ENCODE measurements at places on chromosomes 2 and 18. TPM values are rescaled to one million over a fixed set of nuclear protein-coding genes. Genes with fewer than 3 reads are reported as not detected.

DNA sequence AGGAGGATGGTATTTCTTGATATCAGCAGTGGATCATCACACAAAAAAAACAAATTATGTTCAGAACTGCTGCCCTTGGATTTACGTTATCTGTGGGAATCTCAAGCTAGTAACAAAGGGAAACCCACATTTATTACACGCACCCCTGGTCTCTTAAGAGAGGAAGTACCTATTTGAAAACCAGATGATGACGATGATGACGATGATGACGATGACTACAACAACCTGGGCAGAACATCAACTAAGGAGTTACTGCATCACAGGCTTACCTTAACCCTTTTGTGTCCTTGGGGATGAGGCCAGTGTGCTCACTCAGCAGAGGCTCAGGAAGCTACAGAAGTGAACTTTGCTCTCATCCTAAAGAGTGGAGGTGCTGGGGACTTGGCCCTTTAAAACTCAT, 169.4 kb downstream of the FSHR start:
- DNase-seq: no peak

DNA sequence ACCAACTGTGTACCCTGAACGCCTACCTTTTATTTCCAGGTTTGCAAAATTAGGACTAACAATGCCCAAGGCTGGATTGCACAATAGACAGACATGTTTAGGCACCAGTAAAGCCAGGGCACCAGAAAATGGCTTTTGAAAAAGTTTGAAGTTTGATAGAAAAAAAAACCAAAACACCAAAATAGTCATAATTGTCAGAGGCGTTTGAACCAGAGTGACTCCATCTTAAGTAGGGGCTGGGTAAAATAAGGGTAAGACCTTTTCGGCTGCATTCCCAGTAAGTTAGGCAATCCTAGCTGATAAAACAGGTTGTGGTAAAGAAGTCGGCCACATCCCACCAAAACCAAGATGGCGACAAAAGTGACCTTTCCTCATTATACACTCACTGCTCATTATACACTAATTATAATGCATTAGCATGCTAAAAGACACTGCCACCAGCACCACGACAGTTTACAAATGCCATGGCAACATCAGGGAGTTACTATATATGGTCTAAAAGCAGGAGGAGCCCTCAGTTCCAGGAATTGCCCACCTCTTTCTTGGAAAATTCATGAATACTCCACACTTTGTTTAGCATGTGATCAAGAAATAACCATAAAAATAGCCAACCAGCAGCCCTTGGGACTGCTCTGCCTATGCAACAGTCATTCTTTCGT, 105.1 kb upstream of the MSH2 start:
- peak; percentile 28 for DNase-seq

DNA sequence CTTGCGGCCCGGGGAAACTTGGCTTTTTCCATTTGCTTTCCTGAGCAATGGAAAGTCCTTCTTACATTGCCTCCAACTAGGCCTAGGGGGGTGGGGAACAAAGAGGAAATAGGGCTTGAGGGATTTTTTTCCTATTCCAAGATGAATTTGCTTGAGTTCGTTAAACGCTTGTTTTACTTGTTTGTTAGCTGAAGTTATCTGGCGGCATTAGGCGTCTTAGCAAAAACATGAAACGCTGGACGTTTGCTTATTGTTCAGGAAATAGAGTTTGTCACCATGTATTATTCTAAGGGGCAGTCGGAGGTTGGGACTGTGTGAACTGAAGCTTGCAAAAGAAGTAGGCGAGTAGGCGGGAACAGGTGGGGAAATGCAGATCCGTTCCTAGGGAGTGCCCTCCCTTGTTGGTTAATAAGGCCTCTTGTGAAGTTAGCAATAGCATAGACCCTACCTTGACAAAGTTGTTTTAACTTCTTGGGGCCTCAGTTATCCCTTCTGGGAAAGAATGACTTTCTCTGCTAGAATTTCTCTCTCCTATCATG, 1.9 kb downstream of the CABLES1 start:
- DNase-seq: no peak

GRCh38 chr2:175147186-175147585, 20.8 kb downstream of the ATF2 start:
- no peak for DNase-seq

The HOXD4 gene
- 3.6 TPM for total RNA-seq

The ADRA2B gene
- total RNA-seq: not detected

The PCARE gene
- not detected for total RNA-seq

The SEC11C gene
- total RNA-seq: 163 TPM
